ENCODE measurements at places on chromosomes 3 and 15.

- DNase-seq, result no peak
Measured at GRCh38 chr3:50265571-50265970, 3.4 kb upstream of the SEMA3B start.

- peak; percentile 74 for DNase-seq
Measured at GRCh38 chr15:65384895-65385869, 7.4 kb upstream of the IGDCC3 start.

DNA sequence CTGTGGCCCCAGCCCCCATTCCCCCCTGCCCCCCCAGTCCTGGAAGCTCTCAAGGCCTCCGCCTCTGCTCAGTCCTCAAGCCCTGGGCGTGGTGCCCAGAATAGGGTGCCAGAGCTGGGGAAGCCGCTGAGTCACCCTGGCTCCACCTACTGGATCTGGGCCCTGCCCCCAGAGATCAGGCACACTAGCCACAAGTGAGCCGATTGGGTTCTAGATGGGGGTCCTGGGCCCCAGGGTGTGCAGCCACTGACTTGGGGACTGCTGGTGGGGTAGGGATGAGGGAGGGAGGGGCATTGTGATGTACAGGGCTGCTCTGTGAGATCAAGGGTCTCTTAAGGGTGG is 5.7 kb downstream of the EIF4G1 start:
- DNase-seq, result peak; percentile 14

DNA sequence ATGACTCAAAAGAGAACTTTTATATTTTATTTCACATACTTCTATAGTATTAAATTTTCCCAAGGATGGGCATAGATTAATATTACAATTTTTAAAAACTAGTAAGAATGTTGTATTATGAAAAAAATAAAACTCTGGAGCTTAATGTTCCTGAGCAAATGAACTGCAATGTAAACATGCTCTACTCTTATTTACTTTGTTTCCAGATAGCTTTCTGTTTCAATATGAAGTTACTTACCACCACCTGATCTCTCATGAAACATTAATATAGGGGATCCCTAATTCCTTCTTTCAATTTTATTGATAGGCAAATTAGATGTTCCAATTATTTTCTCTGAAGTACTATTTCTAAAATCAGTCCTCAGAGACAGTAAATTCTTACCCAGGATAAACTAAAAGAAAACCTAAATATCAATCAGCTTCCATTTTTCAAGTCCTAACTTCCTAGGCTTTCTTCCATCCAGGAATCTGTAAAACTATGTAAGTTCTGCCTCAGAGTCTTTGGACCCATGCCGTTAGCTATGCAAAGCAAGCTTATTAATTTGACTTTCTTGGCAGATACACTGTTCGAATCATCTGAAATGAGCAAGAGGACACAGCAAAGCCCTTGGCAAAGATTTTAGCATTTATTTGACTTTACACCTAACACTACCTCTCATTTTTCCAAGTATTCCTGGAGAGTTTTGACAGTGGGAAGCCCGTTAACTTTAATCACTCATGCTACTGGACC is 93.2 kb downstream of the PLCH1 start:
- no peak for DNase-seq

DNA sequence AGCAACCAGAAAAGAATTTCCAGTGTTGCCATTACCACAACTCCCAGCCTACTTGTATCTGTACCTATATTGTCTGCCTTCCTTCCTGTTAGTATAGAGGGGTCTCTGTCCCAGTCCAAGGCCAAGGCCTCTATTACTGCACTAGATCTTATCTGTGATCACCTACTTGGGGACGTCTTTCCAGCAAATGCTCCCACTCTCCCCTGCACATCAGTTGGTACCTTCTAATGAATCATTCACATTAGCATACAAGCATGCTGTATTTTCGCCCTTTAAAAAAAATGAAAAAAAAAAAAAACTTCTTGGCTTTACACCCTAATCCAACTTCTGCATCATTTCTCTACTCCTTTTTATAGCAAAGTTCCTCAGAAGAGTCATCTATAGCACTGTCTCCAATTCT is 4.8 kb upstream of the AVEN start:
- DNase-seq, result no peak

Measured in activated effector memory CD4-positive, alpha-beta T cell treated with Interleukin-2 at 50 U/mL for 16 hours (primary cell).